ENCODE measurements at places on chromosomes 1 and 21.

DNA sequence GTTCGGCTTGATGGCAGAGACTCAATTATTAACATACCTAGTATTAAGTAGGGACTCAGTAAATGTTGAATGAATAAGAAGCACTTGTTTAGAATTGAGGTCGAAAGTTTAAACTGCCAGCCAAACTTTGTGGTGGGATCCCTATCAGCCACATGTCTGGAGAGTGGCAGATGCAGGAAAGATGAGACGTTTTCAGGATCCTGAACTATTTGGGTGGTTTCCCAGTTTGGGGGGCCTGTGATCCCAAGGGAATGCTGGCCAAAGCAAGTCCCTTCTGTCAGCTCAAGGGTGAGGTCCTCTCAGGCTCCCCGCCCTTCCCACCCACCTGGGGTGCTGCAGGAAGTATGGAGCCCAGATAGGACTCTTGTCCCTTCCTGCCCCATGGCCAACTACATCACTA lies 38.6 kb downstream of the KCNC4 start:
- no peak for DNase-seq

DNA sequence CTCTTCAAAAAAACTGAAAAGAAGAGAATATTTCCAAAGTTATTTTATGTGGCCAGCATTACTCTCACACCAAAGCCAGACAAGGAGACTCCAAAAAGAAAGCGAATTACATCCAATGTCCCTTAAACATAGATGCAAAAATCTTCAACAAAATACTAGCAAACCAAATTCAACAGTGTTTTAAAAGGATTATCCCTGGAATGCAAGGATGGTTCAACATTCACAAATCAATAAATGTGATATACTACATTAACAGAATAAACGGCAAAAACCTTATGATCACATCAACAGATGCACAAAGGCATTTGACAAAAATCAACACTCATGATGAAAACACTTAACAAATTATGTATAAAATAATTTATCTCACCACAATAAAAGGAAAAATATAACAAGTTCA lies 207.8 kb downstream of the DENND1B start:
- peak; percentile 9 for DNase-seq

DNA sequence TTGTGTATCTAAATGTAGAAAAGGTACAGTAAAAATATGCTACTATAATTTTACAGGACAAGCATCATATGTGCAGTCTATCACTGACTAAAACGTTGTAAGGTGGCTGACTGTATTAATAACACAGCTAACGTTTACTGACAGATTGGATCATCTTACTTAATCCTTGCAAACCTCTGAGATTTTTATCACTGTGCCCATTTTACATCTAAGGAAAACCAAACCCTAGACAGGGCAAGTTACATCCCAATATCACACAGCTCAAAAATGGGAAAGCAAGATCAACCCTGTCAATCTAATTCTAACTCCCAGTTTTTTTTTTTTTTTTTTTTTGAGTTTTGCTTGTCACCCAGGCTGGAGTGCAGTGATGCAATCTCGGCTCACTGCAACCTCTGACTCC lies 7.5 kb upstream of the RIT1 start:
- DNase-seq = no peak

DNA sequence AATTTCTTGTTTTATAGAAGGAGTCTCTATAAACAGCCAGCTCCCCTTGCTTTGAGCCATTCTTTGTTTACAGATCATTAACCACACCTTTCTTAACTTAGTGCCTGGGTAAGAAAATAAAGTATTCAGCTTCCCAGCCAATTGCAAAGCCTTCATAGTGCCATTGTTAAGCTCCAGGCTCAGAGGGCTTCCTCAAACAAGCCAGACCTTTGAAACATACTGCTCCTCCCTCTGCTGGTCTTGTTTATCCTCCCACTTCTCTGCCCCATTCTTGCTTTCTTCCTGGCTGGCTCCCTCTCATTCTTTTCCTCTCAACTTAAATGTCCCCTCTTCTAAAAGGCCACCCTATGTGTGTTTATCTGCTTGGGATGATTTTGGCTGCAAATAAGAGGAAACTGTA lies 319.4 kb upstream of the ST6GALNAC5 start:
- no peak for DNase-seq

DNA sequence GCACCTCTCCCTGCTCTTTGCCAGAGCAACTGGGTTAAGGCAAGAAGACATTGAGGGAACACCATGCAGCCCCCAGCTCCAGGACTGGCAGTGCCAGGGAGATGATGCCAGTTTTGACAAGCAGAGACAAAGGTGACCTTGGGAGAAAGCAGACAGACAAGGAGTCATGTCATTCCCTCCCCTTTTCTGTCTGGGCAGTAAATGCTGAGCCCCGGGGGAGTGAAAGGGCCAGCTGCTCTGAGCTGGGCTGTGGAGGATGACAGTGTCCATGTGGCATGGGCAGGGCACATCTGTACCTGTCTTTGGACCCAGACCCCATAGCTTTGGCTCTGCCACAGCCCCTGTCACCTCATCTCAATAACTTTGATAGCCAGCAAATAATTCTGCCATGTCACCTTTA lies 24.2 kb downstream of the PLEKHA6 start:
- DNase-seq = no peak

DNA sequence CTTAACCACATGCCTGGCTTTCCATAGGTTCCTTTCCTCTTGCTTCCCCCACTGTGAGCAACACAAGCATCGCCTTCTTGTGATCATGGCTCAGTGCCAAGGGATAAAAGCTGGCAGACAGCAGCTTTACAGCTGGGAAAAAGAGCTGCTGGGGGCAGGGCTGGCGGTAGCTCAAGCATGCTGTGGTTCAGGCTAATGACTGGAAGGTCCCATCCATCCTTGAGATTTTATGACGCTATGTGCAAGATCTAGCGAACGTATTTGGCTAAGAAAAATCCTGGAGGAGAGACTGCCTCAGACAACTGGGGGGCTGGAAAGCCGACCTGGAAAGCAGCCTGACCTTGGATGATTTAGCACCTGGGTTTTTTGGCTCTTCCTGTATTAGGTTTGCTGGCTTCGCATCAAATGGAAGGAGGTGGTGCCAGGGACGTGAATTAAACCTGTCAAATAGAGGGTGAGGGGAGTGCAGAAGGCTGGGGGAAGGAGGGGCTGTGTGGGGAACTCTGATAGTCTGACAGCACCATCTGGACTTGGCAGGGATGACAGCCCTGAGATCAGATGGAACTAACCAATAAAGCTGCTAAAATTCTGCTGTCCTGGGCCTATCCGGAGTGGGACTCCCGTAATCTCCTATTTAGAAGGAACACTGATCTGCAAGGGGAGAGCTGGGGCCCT lies 34.8 kb downstream of the ZMYND12 start:
- DNase-seq = peak; percentile 66

Data from GM23248 (cell line).